ENCODE measurements at places on chromosomes 7 and 10. TPM values are rescaled to one million over a fixed set of nuclear protein-coding genes. Genes with fewer than 3 reads are reported as not detected.

Gene TRIM50
- total RNA-seq: not detected

Gene HHEX
- total RNA-seq: 2.0 TPM

Gene FXYD4
- total RNA-seq: not detected

Gene SYT15B
- 1.5 TPM for total RNA-seq

Gene ASB10
- not detected for total RNA-seq

Gene GJD4
- total RNA-seq: not detected

Gene GALNT17
- total RNA-seq: not detected

Gene SPOCK2
- total RNA-seq: 0.23 TPM

Data from smooth muscle cell of the umbilical artery (primary cell).